ENCODE measurements at places on chromosomes 2 and 18.

DNA sequence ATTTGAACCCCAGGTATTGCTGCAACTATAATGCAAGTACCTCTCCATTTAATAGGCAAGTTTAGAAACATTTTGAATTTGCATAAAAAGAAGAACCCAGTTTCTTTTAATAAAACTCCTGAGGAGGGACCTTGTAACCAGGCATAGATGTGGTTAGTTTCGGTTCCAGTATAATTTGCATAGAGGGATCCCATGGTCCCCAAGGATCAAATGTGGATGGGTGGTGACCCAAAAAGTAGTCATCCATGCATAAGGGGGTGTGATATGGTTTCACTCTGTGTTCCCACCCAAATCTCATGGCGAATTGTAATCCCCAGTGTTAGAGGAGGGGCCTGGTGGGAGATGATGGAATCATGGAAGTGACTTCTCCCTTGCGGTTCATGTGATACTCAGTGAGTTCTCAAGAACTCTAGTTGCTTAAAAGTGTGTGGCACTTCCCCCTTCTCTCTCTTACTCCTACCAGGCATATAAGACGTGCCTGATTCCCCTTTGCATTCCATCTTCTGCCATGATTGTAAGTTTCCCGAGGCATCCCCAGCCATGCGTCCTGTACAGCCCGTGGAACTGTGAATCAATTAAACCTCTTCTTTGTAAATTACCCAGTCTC lies 40.2 kb upstream of the SKA1 start:
- no peak for DNase-seq

DNA sequence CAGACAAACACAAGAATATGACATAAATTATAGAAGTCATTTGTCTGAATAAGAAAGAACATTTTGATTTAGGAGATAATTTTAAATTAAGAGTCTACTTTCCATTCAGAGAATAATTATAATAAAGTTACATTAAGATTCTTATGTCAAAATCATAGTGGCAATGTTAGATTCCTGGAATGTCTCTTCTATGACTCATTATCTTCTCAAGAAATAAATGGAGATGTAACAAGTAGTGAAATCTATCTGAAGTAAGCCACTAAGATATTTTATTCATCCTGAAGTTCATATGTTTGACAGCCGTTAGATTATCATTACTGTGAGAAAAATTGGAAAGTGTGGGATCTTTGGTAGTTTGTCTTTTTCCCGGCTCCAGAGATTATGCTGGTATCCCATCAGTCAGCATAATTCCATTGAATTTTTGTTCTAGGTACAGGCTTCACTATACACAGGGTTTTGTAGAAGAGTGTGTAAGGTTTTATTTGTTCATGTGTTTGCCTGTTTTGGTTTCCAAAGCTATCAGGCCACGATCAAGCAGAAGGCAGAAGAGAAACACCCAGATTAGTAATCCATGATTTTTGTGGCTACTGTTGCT lies 1246.6 kb upstream of the LRRTM1 start:
- DNase-seq, result no peak

DNA sequence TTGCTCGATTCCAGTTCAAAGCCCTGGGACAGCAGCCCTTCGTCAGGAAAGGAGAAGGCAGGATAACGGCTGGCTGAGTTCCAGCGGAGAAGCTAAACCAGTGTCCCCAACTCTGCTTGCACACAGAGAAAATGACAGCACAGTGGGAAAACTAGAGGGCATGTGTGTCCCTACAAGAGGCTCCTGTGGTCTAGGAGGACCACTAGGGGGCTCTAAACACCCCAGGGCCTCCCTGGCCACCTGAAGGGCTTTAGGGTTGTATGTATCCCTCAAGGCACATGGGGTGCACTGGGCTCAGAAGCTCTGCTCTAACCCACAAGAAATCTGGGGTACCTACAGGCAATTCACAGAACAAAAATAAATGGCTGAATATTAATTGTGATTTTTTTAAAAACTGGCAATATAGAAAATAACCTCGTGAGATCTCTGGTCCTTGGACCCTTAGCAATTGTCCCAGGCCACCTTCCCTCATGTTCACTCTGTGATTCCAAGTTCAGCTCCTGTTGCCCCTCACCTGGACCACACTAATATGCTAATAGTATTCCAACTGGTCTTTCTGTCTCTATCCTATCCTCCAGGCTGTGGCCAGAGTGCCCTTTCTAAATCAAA lies 17.5 kb downstream of the STAT1 start:
- DNase-seq, result no peak

DNA sequence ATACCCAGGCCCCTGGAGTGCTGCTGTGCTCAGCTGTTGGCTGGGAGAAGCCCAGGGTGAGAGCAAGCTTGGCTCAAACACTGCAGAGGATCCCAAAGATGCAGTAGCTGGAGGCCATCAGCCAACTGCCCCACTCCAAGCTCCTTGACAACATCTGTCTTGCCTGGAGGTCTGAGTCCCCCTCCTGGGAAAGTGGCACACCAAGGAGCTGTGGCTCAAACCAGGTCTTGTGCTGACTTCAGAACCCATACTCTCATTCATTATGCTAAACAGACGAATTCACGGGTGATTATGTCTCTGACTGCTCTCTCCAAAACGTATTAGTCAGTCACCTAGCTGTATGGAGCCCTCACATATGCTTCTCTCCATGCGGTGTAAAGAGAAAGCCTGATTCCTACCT lies 206.1 kb downstream of the TTC32 start:
- DNase-seq, result no peak

DNA sequence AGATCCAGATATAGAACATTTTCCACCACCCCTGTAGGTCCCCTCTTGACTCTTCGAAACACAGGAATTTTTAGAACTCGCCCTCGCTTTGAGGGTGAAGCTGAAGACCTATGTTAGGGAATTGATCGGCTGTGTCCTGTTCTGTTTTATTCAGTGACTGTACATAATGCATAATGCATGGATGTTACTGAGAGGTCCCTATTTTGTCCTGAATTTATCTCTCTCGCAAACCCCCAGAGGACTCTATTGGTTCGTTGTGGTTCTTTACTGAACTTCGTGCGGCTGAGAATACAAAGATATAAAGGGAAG lies 431 bp upstream of the EIF5B start:
- no peak for DNase-seq

DNA sequence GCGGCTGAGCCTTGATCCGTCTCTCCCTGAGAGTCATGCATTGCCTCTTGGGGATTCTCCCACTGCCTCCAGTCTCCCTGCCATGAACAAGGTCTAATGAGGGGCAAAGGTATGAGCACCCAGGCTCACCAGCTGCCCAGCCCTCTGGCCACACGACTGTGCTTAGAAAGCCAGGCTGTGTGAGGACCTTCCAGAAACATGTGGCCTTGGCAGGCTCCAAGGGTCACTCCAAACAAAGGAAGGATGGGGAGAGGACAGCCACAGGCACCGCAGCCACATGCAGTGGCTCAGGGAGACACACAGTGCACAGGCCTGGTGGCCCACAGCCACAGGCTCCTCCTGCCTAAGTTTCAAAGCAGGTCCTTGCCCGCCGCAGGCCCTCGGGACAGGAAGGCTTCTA lies 35.8 kb downstream of the TGFA start:
- no peak for DNase-seq

GRCh38 chr2:123771928-123772632 lies 253.0 kb upstream of the CNTNAP5 start:
- DNase-seq, result no peak

- DNase-seq, result no peak
These were observed 420.7 kb upstream of the SLC8A1 start for GRCh38 chr2:40872580-40872979.

DNA sequence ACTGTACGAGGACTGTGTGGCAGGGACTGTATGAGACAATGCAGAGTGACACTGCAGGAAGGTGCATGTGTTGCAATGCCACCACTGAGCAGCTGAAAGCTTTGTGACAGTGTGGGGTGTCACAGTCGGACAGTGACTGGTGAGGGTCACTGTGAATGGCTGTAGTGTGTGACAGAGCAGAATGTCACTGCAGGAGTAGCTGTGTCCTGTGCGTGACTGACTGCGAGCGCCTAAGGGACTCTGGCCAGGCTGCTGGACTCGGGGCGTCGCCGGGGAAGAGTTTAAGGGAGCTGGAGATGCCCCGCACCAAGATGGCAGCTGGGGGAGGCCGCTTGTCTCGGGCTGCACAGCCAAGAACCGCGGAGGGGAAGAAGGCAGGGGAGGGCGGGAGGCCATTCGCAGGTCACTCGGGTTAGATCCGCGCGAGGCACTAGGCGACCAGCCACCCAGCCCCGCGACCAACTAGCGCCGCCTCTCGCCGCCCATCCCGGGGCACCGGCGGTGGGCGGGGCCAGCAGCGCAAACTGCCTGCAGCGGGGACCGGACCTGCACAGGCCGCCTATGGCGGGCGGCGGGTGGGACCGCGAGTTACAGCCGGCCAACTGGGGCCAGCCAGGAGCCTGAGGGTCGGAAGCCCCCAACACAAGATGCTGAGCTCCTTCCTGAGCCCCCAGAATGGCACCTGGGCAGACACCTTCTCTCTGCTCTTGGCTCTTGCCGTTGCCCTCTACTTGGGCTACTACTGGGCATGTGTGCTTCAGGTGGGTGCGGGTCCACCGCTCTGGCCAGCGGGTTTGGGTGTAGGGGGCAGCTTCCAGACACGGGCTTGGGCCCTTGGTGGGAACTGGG lies at the start of gene ABHD1:
ABHD1 (plus strand) TSS at position 514 of the 849 bp plus-strand sequence; CDS start at position 648, 134 bp downstream.
- peak; percentile 37 for DNase-seq

- no peak for DNase-seq
These were observed 657.5 kb upstream of the CDH7 start for GRCh38 chr18:65093346-65093745.

- DNase-seq, result no peak
These were observed 1.7 kb downstream of the CYTIP start for GRCh38 chr2:157442191-157442590.

DNA sequence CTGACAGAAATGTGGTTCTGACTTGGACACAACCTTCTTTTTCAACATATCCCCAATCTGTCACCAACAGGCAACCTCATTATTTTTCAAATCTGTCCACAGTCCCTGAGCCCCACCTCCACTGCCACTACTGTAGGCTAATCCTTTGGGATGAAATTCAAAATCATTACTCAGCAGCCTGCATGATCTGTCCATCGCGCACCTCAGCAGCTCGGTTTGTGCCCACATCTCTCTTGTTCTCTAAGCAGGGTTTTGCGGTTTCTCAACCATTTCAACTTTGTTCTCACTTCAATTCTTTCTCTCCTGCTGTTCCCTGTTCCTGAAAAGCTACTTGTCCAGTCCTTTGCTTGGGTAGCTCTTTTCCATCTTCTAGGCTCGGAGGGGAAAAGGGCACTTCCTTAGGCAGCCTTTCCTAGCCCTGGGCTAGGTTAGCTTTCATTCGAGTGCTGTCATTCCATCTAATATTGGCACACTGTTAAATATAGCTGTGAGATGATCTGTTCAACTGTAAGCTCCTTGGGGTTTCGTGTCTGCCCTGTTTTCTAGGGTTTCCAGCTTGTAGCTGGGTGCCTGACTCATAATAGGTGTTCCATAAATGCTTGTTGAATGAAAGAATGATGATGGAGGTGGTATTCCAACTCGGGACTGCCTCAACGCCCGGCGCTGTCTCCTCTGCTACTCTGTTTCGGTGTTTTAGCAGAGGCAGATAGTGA lies 653 bp upstream of the ANKAR start:
- DNase-seq, result no peak

DNA sequence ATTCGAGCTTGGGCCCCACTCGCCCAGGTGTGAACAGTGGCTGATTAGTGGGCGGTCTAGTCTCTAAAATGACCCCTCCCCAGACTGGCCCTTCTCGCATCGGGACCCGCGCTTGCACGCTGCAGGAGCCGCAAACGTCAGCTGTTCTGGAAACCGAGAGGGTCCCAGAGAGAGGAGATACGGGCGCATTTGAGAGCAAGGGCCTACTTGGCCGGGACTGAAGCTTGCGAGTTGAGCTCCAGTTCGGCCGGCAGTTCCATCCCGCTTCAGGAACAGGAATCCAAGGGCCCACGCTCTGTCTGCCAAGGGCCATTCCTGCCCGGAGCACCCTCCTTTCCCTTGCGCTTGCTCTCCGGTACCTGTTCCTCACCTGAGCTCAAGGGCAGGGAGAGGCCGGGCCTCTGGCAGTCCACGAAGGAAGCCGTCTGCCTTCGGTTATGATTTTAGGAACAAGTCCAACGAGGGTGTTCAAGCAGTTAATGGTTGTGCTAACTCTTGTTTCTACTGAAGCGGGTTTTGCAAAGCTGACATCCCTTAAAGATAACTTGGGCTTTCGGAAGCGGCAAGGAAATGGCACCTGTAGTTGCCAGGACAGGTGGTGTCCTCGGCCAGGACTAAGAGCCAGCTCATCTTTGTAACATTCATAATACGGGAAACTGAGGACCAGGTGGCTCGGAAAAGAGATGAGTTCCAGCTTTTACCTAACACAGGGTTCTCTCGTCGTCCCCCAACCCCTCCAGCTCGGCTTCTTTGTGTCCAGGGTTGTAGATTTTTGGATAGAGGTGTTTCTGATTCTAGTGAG lies 3.9 kb upstream of the DLX1 start:
- no peak for DNase-seq

GRCh38 chr18:4024702-4025101 lies 430.4 kb downstream of the DLGAP1 start:
- DNase-seq, result no peak

- no peak for DNase-seq
These were observed 131.6 kb upstream of the IL1R2 start for GRCh38 chr2:101860157-101860556.

DNA sequence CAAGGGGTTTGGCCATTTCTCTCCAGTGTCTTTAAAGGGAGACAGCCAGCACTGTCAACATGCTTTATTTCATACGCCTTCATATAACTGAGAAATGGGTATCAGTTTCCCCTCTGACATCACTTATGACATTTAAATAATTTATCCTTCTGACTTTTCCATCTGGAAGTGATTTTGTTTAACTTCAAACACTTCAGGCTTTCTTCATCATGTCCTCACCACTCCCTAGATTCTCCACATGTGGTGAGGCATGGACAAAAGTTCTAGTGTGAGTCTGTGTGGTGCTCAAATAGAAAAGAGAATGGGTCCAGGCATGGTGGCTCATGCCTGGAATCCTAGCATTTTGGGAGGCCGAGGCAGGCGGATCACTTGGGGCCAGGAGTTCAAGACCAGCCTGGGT lies 158.6 kb downstream of the TXNL1 start:
- DNase-seq, result no peak

GRCh38 chr18:58175786-58176176 lies 131.8 kb downstream of the NEDD4L start:
- no peak for DNase-seq

DNA sequence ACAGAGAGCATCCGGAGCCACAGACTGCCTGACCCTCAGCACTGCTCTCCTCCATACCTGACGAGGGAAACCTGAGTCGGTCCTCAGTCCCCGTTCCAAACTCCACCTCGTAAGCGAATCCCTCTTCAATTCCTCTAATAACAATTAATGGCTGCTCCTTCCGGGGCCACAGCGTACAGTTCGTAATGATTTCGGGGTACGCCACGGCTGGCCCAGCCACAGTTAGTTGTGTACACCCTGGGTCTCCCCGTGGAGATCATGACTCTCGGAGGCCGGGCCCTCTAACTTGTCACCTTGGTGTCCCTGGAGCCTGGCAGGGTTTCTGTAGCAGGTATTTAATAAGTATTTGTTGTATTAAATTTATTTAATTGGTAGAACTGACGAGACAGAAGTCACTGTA lies 121.5 kb downstream of the EIPR1 start:
- DNase-seq, result no peak

- DNase-seq, result no peak
These were observed 77.1 kb upstream of the RAPH1 start for GRCh38 chr2:203612246-203612645.
